ENCODE measurements at places on chromosomes 4 and X.
A peak's percentile ranks its signal among the peaks of the same experiment; 100 is the strongest.

- DNase-seq = no peak
Measured at GRCh38 chr4:36024901-36025660, 219.2 kb downstream of the ARAP2 start.

- no peak for DNase-seq
Measured at GRCh38 chr4:165635951-165636350, 237.1 kb upstream of the TLL1 start.

- no peak for DNase-seq
Measured at GRCh38 chrX:10166731-10167151, 10.0 kb downstream of the CLCN4 start.

- no peak for DNase-seq
Measured at GRCh38 chr4:152193059-152193458, 342.8 kb downstream of the FBXW7 start.

- no peak for DNase-seq
Measured at GRCh38 chr4:140777386-140777785, 21.2 kb upstream of the TBC1D9 start.

DNA sequence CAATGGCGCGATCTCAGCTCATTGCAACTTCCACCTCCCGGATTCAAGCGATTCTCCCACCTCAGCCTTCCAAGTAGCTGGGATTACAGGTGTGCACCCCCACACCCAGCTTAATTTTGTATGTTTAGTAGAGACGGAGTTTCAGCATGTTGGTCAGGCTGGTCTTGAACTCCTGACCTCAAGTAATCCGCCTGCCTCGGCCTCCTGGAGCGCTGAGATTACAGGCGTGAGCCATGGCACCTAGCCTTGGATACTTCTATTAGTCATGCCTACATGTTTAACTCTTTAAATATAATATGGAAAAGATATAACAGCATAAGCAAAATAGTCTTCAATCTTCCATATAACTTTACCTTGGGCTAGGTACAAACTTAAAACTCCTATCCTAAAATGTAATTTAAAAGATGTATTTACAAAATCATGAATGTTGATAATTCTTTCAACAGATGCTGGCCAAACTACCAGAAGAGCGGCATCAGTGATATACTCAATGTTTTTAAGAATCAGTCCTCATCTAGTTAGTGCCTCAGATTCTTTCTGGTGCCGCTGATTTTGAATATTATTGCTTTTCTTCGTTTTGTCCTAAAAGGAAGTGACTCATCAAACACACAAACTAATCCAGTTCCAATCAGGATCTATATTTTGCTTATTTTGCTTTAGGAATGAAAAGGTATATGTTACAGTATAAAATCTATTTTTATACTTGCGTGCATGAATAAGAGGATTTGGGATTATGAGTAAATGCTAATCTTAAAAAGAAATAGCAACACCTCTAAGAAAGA lies 23.7 kb downstream of the FAM241A start:
- DNase-seq = no peak

DNA sequence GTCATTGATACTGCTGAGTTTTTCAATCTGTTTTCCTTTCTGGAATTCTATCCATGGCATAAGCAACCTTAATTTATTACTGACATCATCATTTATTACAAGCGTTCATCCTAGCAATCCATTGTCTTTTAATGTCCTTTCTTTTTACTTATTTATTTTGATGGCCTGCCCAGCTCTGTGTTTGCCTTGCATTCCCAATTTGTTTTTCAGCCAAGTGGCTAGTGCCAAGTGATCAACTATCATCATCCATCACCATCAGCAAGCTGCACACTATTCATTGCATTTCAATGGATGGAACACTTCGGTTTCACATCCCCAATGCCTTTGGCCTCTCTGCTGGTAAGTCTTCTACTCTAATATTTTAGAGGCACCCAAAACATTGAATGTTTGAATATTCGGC lies 831.7 kb upstream of the EPHA5 start:
- no peak for DNase-seq

DNA sequence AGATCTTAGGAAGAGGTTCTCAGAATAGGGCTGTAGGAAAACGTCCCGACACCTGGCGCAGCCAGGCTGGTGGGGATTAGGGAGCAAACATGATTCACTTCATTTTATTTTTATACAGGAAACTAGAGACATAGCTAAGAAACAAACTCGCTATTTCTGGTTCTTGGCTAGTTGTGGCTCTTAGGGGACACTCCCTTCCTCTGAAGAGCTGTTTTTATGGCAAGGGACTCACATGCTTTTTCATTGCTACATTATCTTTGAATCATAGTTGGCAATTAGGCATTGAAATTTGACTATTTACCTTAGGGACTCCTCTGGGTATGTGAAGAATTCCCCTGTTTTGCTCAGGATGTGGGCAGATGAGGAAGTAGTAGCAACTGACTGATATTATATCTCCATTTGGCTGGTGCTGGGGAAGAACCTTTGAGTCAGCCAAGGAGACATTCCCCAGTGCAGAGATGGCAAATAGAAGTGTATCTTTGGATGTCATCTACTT lies 174.5 kb downstream of the SMIM20 start:
- no peak for DNase-seq

- DNase-seq = no peak
Measured at GRCh38 chrX:48090123-48090522, 18.7 kb upstream of the ZNF630 start.

- DNase-seq = no peak
Measured at GRCh38 chr4:6767748-6768538, 14.6 kb upstream of the KIAA0232 start.

DNA sequence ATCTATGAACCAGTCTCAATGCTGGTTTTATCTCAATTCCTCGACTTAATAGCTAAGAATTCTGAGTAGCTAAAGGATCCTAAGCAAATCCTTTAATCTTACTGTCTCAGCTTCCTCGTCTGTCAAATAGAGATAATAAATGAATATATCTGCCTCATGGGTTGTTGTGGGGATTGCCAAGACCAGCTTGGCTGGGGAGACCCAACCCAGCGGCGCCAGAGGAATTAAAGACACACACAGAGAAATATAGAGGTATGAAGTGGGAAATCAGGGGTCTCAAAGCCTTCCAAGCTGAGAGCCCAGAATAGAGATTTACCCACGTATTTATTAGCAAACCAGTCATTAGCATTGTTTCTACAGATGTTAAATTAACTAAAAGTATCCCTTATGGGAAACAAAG lies 41.9 kb downstream of the SLC34A2 start:
- DNase-seq = no peak

GRCh38 chr4:11640584-11640983 lies 211.9 kb upstream of the HS3ST1 start:
- no peak for DNase-seq

GRCh38 chr4:76306882-76307659 lies 538 bp downstream of the STBD1 start:
- peak; percentile 55 for DNase-seq

DNA sequence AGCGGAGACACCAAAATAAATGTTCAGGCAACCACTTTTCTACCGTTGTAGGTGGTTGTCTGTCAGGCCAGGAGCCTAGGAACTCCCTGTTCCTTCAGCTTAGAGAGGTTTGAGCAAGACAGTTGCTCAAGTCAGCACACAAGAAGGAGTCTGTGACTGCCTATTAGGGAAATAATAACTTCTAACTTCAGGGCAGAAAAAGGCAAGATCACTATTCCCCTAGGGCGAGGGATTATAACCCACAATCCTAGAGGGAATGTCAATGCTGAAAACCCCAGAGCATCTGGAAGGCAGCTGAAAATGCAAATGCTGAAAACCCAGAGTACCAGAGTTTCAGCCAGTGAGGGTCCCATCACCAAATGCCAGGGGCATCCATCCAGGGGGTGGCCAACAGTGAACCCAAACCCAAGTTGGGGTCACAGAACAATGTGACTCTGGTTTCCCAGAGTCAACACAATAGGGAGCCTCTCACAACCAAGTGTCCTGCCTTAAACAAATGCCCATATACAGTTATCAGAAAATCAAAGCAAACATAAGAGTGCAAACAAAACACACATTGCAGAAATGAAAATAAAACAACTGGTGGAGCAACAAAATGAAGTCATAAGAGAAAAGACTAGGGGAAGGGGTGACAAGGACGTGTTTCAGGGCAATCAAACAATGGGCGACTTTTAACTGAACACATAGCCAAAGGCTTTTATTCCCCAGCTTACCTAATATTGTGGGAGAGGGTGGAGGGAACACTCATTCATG lies 27.6 kb downstream of the MORF4L2 start:
- no peak for DNase-seq

- DNase-seq = no peak
Measured at GRCh38 chr4:10078481-10079233, 37.9 kb downstream of the WDR1 start.

GRCh38 chr4:187883836-187884475 lies 111.6 kb upstream of the ZFP42 start:
- no peak for DNase-seq

DNA sequence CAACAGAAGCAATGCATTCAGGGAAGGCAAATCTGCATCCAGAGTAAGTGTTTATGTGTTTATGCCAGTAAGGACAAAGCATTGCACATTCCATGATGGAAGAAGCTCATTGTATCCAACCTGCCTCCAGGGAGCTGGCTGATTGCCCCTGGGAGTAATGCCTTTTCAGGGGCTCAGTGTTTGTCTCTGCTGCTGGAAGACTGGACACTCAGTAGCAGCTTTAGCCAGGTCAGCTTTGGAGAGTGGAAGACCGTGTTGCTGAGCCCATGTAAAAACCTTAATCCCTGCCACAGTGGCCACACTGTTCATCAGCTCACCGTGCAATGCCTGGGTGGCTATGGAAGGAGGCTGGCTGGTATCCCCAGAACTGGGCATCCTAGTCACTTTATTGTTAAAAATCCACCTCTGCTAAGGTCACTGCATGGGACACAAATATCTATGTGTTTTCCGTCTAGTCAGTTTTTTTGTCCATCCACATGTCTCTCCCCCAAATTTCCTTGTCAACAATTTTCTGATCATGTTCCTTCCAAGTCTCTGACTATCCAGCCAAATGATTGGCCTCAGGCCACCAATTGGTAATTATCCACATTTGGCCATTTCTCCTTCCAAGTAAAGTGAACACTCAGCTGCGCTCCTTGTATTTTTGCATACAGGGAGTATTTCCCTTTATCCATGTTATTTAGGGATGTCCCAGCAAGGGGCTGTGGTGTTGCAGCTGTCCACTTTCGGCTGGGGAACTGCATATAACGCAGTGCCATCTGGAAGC lies 2044.5 kb upstream of the AGA start:
- no peak for DNase-seq

DNA sequence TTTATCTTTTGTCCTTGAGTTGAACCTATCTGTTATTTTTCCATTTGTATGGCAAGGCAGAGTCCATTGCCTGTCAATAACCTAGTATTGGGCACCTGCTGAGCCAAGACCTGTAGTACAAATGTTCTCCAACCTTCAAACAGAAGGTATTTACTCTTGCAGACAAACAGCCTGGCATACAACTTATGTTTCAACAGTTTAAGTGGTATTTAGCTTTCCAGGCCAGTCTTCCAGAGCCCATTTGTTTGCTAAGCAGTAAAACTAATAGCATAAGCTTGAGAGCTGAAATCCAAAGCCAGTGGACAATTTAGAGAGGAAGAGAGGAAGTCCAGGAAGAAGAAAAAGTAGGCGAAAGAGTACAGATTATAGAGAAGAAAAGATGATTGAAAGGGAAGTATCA lies 979.3 kb downstream of the GLUD2 start:
- DNase-seq = no peak

DNA sequence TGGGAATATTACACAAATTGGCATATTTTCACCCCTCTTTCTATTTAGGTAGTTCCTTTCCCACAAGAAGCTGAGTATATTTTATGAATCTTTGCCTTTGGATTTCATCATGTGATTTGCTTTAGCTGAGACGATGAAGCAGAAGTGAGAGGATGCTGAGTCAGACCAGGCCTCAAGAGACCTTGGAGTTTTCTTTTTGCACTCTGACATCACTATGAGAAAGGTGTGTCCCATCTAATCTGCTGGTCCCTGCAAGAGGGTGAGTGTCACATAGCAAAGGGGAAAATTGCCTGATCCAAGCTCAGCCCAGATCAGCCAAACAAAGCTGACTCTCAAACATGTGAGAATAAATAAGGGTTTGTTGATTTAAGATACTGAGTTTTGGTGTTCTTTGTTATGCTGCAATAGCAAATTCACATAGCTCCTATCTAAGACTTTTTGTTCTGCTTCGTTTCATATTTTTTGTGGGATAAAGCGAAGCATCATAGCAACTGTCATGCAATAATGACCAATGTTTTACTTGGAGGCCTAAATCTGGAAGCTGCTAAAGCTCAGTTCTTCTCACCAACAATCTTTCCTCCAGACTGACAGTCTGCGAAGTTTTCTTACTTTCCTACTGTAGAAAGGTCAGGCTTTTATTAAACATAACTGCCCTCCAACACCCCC lies 176.9 kb downstream of the PDHA2 start:
- DNase-seq = peak; percentile 74

GRCh38 chr4:7498446-7499200 lies 63.9 kb upstream of the PSAPL1 start:
- DNase-seq = no peak

DNA sequence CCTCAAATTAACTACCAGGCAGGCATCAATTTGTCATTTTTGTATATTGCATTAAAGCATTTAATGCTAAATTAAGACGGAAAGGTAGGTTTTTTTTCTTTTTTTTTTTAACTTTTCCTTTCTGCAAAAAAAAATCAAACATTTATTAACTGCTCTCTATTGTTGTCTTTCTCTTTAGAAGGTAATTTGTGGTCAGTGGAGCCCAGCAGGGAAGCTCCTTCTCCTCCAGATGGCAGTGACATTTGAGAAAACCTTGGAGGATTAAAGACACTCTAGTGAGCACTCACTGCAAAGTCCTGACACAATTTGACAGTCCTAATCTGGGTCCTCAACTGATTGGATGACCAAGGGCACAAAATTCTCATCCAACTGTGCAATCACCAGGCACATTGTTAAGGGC lies 102.4 kb downstream of the SLIT2 start:
- DNase-seq = peak; percentile 17

DNA sequence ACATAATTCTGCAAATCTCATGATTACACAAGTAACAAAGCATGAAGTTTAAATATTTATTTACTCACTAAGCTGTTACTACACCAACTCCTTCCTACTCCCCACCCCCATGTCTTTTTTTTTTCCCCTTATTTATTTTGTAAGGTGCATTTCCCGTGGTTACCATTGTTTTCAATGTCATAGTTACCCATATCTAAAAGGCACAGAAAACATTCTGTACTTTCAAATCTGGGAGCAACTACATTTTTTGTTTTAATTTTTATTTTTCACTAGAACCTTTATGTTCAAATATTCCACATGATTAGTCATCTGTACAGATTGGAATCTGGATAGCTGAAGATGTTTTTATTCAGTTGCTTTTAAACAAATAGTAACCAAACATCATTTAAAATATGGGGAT lies 62.8 kb downstream of the PPP3CA start:
- no peak for DNase-seq

- DNase-seq = no peak
Measured at GRCh38 chr4:133143775-133144430, 5.2 kb upstream of the PCDH10 start.

GRCh38 chrX:147978931-147979330 lies 2.2 kb upstream of the FMR1NB start:
- DNase-seq = no peak

- no peak for DNase-seq
Measured at GRCh38 chrX:102859550-102859871, 77.6 kb upstream of the RAB40AL start.

All from cardiac muscle cell (in vitro differentiated cells and primary cell).